ENCODE measurements at places on chromosomes 4 and X.

DNA sequence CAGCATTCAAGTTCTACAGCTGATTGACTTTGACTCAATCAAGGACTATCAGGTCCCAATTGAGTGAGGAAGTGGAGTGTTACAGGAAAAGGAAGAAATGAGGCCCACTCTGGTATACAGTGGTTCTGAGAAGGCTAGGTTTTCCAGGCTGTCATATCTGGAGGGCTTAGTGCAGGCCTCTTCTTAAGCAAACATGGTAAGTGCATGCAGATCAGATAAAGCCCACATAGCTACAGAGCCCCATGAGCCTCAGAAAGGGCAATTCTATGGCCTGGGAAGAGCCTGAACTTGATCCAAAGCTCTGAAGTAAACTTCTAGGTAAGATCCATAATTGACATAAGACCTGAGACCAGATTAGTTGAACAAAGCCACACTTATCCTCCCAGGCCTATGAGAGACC is 29.0 kb upstream of the MAOA start:
- no peak for DNase-seq

GRCh38 chr4:17781300-17782287 is at the start of gene FAM184B:
Gene FAM184B, minus strand, starts transcription at chr4:17781621. Its CDS starts 322 bp downstream, at chr4:17781299.
- no peak for DNase-seq

GRCh38 chr4:44544158-44544557 is 95.5 kb upstream of the KCTD8 start:
- no peak for DNase-seq

- no peak for DNase-seq
Observed at GRCh38 chr4:38610966-38611431, 53.0 kb upstream of the KLF3 start.

- DNase-seq = no peak
Observed at GRCh38 chrX:107429090-107429489, 20.4 kb upstream of the FRMPD3 start.

- DNase-seq = no peak
Observed at GRCh38 chr4:108804648-108805273, 41.9 kb upstream of the ETNPPL start.

- DNase-seq = no peak
Observed at GRCh38 chr4:53682196-53682595, 90.9 kb upstream of the LNX1 start.

- no peak for DNase-seq
Observed at GRCh38 chr4:70842761-70843435, 3.2 kb upstream of the GRSF1 start.

DNA sequence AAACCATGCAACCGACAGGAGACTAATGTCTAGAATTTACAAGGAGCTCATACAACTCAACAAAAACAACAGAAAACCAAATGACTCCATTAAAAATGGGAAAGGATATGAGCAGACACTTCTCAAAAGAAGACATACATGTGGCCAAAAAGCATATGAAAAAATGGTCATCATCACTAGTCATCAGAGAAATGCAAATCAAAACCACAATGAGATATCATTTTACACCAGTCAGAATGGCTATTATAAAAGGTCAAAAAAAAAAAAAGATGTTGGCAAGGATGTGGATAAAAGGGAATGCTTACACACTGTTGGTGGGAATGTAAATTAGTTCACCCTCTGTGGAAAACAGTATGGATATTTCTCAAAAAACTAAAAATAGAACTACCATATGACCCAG is 50.5 kb upstream of the CHRDL1 start:
- no peak for DNase-seq

DNA sequence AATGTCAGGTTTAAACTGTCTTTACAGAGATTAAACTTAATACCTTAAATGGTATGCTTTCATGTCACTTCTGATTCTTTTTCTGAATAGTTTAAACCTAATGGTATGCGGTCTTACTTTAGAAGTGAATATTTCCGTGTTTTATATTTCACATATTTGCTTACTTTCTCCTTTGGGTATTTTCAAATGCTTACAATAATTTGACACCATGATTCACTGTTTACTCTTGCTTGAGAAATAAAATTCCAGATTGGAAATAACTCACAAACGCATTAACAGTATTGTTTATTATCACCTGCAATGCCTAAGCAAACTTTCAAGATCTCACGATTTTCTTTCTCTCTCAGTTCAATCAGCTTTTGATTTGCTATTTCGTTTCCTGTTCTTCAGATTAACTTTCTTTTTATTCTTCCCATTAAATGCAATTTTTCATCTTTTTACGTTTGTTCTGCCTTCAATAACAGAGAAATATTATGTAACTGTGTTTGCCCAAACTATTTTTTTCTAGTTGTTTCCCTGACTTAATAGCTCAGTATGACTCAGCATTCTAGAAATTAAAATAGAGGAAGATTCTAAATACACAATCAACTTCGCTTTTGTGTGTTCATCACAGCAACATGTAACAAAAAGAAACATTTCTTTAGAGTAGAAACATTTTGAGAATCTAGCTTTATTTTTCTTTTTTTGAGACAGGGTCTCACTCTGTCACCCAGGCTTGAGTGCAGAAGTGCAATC is 955.5 kb upstream of the PRKX start:
- no peak for DNase-seq

DNA sequence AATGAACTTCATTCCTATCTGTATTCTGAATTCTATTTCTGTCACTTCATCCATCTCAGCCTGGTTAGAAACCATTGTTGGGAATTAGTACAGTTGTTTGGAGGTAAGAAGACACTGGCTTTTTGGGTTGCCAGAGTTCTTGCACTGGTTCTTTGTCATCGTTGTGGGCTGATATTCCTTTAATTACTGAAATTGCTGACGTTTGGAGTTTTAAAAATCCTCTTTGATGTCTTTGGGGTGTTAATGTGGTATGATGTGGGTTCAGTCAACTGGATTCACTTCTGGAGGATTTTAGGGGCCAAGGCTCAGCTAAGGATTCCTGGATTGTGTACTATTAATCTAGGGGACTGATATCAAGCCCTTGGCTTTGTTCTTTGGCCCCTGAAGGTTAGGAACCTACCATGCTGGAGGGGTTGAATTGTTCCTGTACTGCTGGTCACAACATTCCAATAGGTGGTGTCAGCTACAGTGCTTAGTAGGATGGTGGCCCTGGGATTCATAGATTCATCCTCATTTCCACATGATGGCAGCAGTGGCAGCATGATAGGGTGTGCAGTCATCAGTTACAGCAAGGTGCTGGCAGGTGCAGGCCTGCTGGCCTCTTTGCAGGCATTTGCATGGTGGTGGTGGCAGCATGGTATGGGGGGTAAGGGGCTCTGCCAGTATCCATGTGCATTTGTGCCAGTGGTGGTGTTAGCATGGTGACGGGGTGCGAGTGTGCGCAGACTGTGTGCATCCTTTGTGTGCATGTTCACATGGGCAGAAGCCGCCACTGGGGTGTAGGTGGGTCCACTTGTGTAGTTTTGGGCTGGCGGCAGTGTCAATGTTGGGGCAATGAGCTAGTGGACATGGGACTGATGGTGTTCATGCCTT is 301.3 kb downstream of the TEX13C start:
- DNase-seq = no peak
